ENCODE measurements at places on chromosomes 16 and 17. TPM values are rescaled to one million over a fixed set of nuclear protein-coding genes. Genes with fewer than 3 reads are reported as not detected.

- DNase-seq: no peak
These were observed 237.3 kb upstream of the WSCD1 start for GRCh38 chr17:5832886-5833285.

Gene RCVRN
- polyA plus RNA-seq: 0.37 TPM

Gene AURKB
- 28.6 TPM for polyA plus RNA-seq

Gene TTYH2
- 13.5 TPM for polyA plus RNA-seq

DNA sequence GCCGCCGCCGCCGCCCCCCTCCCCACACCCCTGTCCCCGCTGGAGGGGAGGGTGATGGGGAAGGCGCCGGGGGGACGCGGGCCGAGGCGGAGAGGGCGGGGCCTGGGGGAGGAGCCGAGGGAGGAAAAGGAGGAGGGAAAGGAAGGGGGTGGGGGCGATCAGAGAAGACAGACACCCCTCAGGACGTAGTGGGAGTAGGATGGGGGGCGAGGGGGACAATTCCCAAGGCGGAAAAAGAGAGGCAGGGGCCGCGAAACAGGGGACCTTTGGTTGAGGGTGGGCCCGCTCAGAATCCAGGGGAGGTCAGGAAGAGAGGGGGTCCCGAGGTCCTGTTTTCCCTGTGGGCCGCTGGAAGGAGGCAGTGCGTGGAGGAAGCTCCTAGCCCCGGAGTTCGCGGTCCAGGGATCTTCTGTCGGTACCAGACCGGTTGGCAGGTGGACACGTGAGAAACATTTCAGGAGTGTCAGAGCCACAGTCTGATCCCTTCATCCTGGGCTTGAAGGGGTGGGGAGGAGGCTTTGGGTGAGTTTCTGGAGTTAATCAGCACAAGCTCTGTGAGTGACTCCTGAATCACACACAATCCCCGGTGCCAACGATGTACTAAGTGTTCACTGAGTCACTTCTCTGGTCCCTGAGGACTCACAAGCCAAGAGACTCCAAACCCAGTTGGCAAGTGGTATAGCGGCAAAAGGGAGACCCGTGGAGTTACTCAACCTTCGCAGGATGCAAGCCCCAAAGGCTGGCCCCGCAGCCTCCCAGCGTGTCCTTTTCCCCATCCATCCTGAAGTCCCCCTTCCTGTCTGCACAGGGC lies at the start of gene XYLT1:
XYLT1 (minus strand) TSS at position 53 of the 811 bp plus-strand sequence. CDS start 164 bp downstream, outside the sequence.
- no peak for DNase-seq
